ENCODE measurements at places on chromosomes 2 and 18.
A peak's percentile ranks its signal among the peaks of the same experiment; 100 is the strongest.

- DNase-seq = no peak
Observed at GRCh38 chr2:230908595-230909191, 16.3 kb downstream of the GPR55 start.

GRCh38 chr18:64275593-64276300 is 126.9 kb upstream of the LINC00305 start:
- no peak for DNase-seq

- DNase-seq = no peak
Observed at GRCh38 chr2:179927041-179927440, 65.6 kb upstream of the ZNF385B start.

DNA sequence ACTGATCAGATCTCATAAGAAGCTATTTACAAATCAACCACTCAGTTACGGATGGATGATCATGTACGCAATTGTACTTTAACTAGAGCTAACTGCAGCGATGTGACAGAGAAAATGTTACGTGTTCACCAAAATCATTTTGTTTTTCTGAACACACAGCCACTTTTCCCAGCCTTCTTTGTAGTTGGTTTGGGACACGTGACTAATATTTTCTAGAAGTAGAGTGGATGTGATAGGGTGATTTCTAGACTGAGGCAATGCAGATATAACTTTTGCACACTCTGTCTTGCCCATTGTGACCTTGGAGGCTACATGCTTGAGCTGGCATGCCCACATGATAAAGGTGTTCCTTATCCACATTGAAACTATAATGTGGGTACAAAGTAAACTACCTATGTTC is 9.9 kb upstream of the SLC9A4 start:
- no peak for DNase-seq

GRCh38 chr18:54561706-54562267 is 29.3 kb upstream of the DYNAP start:
- no peak for DNase-seq

DNA sequence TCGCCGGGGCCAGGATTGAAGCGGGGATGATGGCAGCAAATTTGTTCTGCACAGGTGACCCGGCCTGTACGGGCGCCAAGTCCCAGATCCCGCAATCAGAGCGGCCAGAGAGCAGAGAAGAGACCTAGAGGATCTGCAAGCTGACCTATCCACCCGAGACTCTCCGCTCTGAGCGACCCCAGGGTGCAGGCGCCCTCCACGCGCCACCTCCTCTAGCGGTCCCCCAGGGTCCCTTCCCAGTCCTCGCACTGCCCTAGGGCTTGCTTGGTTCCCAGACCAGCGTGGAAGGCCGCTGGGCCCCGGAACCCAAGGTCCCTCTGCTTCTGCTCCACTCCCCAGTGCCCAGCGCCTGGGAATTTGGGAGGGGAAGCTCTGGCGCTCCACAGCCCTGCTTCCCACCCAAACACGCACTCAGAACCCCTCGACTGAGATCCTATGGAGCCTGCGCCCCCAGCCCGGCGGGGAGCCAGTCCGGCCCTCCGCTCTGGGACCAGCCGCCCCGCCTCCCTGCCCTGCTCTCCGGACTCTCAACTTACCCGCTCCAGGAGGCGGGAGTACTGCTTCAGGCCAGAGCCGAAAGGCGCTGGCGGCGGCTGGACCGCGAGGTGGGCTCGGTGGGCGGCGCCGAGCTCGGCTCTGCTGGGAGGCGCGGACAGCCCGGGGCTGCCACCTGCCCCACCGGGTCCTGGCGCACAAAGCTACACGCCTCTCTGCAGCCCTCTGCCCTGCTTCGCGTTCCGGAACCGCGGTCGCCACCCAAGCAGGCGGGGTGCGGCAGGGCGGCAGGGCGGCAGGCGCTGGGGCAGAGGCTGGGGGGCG is 3.0 kb upstream of the SIX3 start:
- no peak for DNase-seq

DNA sequence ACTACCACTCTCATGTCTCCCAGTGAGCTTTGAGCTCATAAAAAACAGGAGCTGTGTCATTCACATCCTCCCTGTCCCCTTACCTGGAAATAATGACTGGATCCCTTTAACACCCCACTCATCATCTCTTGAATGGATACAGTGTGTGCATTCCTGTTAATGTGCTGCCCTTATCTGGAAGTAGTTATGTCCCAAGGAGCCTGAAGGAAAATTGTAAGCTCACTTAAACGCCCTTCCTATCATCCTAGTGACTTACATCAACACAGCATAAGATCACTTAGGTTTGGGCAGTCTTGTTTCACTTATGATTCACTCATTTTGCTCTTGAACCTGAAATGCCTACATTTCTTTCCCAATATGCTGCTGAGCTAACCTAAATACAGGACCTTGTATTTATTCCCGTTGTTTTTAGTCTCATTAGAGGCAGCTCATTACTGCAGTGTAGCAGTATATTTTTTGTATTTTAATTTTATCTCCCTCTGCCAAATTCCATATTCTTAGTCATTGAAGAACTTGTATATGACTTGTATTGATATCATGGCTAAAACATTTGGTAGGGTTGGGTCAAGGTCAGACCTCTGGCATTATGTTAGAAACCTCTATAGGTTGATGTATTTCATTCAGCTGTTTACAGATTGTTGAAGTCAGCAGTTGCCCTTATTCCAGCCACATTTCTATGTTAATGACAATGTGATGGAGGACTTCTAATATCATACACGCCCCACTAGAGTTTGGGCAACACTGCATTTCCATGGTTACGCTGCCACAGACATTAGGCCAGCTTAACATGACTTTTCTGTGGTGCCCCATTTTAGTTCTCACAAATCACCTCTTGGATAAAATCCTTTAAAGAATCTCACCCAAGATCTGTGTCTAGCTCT is 72.9 kb downstream of the PKP4 start:
- DNase-seq = no peak

- no peak for DNase-seq
Observed at GRCh38 chr2:25551316-25551715, 122.1 kb downstream of the DTNB start.

- DNase-seq = no peak
Observed at GRCh38 chr18:470661-471501, 29.6 kb downstream of the COLEC12 start.

GRCh38 chr2:57497489-57498096 is 549.0 kb upstream of the VRK2 start:
- DNase-seq = peak; percentile 6

DNA sequence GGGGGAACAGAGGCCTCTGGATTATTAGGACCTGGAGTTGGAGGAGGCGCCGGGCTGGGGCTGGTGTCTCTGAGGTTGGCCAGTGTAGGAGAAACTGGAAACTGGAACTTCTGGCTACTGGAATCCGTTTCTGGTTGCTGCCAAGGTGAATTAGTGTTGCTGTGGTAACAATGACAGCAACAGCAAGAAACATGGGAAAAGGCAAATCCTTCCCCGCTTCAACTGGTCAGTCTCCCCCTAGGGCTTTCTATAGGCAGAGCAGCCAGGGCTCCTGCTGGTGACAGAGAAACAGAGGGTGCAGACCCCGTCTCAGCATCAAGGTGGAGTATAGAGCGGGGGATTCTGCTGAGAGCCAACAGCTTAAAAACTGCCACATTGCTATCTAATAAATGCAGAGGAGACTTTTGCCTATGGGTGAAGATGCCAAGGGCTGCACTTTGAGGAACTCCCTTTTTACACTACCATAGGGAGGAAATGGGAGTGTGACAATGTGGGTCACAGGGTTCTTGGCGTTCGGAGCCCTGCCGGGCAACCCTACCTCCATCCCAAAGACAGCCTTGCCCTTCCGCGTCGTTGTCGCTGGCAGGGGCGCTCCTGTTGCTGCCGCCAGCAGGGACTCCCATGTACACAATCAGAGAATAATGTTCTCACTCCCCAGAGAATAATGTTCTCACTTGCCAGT is 81.4 kb upstream of the CABLES1 start:
- peak; percentile 33 for DNase-seq

DNA sequence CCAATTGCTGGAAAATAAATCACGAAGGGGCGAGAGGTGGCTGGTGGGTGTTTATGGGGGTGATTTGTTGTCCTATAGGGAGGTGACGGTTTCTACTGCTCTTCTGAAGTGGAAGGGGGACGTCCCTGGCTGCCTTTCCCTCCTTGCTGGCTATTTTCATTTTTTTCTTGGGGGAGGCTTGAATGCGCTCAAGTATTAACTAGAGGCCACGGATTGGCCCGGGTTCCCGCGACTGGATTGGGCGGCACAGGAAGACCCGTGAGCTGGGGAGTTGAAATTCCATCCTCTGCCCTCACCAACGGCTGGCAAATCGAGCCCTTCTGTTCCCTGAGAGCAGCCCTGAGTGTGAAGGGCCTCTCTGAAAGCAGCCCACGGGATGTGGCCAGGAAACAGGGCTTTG is 176.5 kb upstream of the SPRED2 start:
- DNase-seq = no peak

- DNase-seq = no peak
Observed at GRCh38 chr2:239636808-239637207, 236.0 kb upstream of the HDAC4 start.

- no peak for DNase-seq
Observed at GRCh38 chr18:57982372-57983021, 61.5 kb upstream of the NEDD4L start.

DNA sequence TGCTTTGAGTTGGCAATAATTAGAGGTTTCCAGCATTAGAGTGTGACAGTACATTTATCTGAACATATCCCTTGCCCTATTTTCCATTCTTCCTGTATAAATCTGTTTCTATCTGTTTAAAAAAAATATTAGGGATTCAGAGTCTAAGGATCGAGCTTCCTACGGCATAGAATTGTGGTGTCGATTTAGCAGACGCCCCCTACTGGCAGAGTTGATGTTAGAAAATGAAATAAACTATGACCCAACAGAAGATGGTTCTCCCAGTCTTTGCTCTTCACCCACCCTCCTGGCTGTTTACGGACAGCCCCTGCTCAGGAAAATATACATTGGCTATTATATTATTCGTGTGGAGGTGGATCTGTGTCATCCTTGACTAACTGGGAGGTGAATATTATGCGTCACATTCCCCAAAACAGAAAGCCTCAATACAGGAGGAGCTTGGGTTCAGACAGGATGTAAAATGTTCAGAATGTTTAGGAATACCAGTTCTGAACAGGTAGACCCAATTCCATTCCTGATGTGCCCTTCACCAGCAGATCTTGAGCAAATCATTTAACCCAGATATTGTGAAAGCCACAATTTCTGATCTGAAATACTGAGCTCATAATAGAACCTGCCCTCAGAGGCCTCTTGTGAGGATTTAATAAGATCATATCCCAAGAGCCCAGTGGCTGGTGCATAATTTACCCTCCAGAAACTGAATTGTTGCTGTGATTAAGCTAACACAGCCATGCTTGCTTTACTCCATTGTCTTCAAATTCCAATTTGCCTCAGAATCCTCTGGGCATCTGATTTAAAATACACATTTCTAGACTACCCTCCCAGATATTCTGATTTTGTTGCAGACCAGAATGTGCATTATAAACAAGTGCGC is 10.8 kb upstream of the ERMN start:
- DNase-seq = no peak

DNA sequence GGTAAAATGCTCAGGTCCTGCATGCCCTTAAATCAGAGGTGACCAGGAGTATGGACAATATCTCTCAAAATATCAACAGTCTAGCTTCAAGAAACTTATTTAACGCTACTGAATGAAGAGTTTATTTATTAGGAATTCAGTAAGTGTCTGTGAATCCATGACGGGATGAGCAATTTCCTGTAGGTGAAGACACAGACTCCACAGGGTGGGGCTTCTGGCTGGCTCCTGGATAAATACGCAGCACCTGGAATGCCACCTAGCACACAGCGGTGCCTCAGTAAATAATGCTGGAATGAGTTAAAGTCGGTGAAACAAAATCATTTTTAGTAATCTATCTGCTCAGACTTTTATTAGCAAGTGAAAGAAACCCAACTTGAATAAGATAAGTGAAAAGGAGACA is 29.4 kb upstream of the MBP start:
- DNase-seq = no peak

GRCh38 chr18:2104620-2105462 is 466.5 kb downstream of the METTL4 start:
- no peak for DNase-seq

GRCh38 chr2:82314836-82315472 is 2010.4 kb upstream of the LRRTM1 start:
- no peak for DNase-seq

DNA sequence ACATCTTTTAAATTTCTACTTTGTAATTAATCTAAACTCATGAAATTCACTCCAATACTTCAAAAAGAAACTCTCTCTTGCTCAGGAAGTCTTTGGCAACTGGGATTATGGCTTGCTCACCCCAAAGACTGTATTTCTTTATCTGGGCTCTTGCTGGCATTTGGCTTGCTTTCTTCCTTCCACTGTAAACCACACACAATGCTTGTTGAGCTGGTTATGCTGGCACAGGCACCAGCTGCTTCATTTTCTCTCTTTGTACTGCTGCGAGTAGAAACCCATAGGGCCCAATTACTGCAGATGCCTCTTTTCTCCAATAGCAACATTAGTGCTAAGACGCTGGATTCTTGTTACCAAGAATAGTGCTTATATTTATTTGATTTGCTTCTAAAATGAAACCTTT is 51.4 kb downstream of the SLC38A11 start:
- DNase-seq = peak; percentile 89

- DNase-seq = no peak
Observed at GRCh38 chr2:170973225-170973491, 44.1 kb downstream of the GORASP2 start.

DNA sequence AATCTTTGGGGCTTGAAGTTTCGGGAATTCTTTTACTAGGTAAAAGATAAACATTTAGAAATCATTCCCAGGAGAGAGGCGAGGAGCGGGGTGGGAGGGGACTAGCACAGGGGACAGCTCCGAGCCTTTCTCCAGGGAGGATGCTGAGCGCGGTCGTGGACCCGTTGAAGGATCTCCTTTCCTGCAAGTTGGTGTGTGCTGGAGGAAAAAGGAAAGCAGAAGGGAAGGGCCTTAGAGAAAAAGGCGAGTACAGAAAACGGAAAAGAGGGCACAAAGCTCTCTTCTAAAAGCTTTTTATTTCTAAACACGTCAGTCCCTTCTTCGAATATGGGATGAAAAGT is 640 bp downstream of the SLC39A6 start:
- no peak for DNase-seq

DNA sequence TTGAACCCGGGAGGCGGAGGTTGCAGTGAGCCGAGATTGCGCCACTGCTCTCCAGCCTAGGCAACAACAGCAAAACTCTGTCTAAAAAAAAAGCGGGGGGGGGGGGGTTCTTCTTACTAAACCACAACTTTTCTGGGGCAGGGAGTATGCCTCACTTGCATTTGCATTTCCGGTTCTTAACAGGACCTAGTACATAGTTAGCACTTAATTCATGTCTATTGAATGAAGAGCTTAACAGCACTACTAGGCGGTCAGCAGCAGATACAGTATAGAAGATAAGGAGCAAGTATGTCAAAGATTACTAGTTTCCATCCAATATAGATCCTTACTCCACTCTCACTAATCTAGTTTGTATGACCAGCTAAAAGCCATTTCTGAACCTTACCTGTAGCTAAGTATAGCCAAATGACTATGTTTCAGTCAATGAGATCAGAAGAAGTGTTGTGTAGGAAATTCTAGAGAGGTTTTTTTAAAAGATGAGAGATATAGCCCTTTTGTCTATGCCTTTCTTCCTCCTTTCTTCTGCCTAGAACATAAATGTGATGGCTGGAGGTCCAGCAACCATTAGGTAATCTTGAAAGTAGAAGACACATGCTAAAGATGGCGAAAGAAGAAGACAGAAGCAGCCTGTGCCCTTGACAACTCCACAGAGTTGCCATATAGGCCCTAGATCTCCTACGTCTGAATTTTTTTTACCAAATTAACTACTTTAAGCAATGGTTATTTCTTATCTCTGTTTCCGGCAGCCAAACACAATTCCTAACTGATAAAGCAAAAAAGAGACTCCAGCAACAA is 11.3 kb downstream of the HYCC2 start:
- no peak for DNase-seq

- DNase-seq = no peak
Observed at GRCh38 chr2:120785228-120785966, 49.7 kb downstream of the GLI2 start.

GRCh38 chr18:23912356-23912755 is 102.2 kb upstream of the TTC39C start:
- no peak for DNase-seq
